ENCODE measurements at places on chromosomes 6 and 20.

DNA sequence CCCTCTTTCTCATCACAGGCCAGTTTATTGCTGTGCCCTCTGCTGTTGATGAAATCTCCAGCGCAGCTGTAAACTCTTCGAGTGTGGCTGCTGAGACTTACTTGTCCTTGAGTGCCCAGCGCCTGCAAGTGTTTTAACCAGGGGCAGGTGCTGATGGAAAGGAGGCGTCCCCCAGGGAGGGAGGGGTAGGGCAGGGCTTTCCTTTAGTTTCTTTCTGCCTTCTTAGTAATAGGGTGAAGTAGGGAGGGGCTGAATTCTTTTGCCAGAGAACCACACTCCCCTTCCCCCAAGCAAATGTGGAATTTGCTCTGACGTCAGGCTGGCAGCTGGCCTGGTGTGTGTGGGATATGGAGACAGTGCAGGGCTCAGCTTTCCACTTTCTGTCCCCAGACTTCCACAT is 61.2 kb downstream of the IGF2R start:
- no peak for DNase-seq

DNA sequence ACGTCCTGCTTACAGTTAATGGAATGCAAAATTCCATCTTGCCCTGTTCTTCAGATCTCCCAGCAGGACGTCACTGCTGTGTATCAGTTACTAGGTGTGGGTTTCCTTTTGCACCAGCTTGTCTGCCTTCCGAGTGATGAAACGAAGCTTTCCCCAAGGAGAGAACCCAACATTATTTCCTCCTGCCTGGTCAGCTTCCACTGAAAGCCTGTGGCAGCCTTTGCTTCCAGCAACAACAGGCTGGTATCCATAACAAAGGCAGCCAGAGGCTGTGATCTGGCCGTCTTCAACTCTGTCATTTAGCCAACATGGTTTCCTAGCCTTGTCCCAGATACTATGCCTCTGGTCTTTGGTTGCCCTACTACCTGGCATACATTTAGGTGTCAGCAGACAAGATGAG is 78.9 kb upstream of the HEY2 start:
- DNase-seq: no peak

DNA sequence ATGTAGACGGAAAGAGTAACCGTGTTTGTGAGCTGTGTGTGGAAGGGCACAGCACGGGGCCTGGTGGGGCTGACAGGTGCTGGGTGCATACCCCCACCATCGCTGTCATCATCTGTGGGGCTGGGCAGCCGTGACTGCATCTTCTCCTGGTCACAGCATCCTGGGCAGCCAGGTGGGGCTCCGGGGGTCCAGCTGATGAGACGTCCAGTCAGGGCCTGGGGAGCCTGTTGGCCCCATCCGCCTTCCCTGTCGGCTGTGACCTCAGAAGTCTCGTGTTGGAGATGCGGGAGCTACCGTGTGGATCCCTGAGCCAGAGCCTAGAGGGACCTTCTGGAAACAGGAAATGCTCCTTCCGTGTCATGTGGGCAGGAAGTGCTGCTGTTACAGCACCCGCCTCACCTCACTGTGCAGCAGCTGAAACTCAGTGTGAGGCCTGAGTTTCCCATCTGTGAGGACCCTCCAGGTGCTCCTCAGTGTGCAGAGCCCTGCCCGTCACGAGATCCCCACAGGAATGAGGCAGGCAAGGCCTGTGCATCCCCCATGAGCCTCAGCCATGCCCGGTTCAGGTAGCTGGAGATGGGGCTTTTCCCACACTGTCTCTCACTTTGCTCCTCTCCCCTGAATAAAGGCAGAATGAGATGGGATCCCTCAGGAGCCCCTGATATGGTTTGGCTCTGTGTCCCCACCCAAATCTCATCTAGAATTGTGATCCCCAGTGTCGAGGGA is 108.7 kb downstream of the ERMARD start:
- DNase-seq: no peak

DNA sequence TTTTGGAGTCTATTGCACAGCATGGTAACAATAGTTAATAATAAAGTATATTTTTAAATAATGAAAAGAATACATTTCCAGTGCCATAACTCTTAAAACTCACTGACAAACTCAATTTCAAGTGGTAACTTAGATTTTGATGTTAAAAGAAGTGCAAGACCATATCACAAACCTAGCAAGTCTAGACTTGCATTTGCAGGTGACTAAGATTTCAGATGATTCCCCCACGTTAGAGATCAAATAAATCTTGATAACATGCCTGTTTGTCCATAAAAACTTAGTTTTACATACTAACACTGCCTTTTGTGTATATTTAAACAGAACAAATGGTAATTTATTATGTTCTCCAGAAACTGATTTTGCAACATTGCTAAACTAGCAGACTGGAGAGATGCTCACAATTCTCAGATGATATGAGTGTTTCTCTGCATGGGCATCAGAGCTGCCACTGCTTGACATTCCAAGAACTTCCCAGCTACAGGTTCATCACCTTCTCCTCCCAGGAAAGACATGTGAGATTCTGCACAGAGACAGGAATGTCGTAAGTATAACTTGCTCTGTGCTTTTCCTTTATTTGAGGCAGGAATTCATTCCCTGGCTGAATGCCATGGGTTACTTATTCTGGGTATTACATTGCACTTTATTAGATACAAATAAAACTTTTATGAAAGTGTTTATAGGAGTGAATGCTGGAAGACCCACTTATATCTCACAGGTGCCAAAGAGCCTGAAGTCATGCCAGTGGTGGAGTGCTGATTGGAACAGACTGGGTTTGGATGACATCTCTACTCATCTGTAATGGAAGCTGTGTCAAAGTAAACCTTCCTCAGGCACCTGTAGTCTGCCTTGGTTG is 160.2 kb upstream of the FOXA2 start:
- DNase-seq: no peak

DNA sequence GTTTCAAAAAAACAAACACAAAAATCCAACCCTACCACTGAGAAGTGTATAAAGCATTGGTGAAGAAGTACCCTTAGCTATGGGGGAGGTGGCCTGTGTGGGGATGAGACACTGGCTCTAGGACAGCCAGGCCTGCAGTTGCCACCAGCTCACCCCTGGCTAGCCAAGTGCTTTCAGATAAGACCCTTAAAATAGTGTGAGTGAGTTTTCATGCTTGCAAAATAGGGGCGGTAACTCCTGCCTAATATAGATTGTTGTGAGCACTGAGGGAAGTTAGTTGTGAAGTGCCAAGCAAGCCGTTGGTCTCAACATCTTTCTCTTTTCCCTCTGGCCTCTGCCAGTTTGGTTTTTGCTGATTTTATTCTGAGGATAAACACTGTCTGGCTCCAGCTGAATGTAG is 11.3 kb downstream of the PPP1R3G start:
- no peak for DNase-seq

DNA sequence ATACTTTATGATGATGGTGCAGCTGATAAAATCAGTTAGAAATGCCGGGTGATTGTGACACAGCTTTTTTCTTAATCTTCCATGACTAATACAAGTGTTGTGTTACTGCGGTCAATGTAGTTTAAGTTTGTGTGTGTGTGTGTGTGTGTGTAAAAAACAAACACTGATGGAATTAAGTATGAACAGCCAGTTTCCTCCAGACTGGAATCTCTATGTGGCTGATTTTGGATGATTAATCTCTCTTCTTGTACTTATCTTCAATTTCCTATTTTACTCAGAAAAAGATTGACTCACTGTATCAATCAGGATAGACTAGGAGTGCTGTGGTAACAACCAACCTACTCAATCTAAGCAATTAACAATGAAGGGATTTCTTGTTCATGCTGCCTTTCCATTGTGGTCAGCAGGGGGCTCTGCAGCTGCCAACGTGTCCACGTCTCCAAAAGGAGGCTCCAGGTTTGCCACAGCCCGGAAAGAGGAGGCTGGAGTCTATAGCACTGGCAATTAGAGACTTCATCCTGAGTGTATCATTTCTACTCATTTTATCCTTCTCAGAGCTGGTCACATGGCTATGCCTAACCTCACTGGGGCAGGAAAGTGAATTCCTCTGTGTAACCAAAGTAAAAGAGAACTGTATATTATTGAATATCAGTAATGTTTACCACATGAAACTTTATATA is 107.7 kb downstream of the CD109 start:
- DNase-seq: no peak

- no peak for DNase-seq
These were observed 28.4 kb downstream of the DPPA5 start for GRCh38 chr6:73325656-73326055.

GRCh38 chr6:6882592-6882991 is 225.2 kb upstream of the RREB1 start:
- no peak for DNase-seq

GRCh38 chr6:163346497-163346961 is 68.0 kb upstream of the QKI start:
- no peak for DNase-seq

GRCh38 chr20:24761220-24762065 is 187.6 kb upstream of the CST7 start:
- no peak for DNase-seq

GRCh38 chr6:102944475-102944874 is 1551.0 kb downstream of the GRIK2 start:
- no peak for DNase-seq

DNA sequence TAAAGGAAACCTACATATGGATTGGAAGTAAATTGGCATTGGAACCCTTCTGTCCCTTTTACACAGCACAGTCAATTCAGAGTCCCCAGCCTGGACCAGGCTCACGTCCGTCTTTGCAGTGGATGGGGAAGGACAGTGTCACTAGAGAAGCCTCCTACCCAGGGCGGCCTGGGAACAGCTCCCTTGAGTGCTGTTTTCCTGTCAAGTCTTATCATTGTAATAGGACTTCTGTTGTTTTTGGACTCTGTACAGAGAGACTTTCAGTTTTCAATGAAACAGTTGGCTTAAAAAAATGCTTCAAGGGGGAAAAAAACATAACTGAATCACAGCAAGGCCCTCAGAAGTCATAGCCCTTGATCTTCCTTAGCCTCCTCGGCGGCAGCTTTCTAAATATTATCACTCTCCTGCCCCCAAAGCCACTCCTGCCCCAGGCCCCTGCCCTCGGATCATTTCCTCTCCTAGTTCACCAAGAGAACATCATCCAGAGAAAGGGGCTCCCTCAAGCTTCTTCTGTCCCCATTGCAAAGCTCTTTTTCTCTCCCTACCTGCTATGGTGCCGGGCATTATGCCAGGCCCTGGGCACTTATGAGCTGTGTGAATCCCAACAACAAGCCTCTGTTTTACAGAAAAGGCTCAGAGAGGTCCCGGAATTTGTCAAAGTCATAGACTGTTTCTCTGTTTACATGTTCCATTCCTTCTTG is 37.8 kb upstream of the CNKSR3 start:
- DNase-seq: no peak

DNA sequence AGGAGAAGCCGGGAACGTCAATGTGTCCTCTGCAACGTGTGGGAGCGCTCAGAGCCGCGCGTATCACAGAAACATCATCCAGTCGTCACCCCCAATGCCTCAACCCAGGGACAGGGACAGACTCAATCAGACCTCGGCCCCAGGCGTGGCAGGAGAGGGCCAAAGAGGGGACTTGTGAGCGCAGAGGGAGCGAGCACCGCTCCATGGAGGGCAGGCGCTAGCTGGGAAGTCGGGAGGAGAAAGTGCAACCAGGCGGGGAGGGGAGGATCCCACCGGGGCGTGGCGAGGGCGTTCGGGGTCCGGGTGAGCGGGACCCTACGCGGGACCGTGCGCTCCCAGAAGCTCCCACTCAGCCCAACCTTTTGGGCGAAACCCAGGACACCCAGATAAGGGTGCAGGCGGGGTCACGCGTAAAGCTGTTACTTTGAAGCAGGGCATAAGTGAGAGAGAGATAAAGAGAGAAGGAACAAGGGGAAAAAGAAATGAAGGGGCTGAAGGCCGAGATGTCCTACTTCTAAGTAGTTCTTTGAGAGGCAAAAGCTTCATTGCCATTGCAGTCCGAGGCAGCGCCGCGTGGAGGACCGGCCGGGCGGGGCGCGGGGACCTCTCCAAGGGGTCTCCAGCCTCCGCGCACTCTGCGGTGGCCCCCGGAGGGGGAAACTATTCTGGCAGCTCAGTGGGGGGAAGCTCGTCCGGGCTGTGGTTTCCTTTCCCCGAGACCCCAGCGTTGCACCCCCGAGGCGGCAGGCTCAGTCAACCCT is 862 bp upstream of the SOBP start:
- no peak for DNase-seq

DNA sequence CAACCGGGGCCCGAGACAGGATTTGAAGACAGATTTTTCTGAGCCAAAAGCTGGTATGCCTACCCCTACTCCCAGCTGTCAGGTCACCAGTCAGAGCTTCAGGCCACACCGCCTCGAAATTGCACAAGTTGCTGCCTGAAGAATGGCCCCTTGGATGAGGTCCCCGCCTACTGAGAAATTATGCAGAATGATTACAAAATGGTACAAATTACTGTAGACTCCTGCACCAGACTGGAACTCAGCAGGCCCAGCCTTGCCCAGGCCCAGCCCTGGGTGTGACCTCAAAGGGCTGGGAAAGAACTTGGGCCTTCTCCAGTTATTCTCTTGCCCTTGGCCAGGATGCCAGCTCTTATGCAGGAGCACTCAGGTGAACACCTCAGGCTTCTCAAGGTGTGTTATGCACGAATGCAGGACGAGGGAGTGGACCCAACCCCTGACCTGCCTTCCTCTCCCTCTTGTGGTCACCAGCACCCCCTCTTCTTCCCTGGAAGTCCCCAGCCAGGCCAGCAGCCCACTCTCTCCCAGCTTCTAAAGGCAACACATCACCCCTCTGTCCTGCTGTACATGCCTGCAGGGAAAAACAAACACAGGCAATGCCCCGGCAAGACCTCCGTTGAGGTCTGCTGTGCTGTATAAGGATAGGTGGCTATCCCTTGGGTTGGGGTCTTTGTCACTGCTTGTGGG is 88.7 kb upstream of the NAA20 start:
- no peak for DNase-seq

DNA sequence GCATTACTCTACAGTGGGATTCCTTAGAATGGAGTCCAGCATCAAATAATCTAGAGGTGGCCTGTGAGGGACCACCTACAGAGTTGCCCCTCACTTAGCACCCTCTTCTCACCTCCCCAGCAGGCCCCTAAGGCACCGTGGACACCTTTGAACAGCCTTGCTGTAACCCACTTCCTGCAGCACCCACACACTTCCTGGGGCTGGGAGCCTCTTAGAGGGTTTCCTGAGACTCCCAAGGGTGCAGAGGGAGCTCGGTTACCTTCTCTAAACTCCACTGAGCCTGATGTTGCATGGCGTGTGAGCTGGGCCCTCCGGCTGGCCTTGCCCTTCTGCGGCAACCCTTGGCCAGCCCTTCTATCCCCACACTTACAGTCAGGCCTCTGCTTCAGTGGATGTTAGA is 7.3 kb upstream of the SIRPG start:
- peak; percentile 41 for DNase-seq

GRCh38 chr6:13243033-13243432 is 85.3 kb downstream of the TBC1D7 start:
- DNase-seq: no peak

GRCh38 chr6:15263780-15264374 is 18.0 kb downstream of the JARID2 start:
- no peak for DNase-seq

DNA sequence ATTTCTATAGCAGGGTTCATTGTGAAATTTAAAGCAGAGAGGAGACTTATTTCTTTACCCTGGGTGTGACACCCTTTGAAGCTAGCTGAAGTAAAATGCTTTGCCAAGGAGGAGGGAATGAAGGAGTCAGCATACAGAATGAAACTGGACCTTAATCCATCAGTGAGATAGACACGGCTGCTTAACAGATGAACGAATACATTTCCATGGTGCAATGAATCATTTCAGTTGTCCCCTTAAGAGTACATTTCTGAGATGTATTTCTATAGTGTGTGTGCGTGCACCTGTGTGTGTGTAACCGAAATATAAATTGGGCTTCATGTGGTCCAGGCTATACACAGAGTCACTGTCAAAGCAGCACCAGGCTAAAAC is 73.8 kb upstream of the CD93 start:
- no peak for DNase-seq

Measured in activated CD4-positive, alpha-beta T cell treated with anti-CD3 and anti-CD28 coated beads, Interleukin-2, amount 50 U/mL, for 4 hours (primary cell).